ENCODE measurements at places on chromosomes 1 and 21. TPM values are rescaled to one million over a fixed set of nuclear protein-coding genes. Genes with fewer than 3 reads are reported as not detected.

- DNase-seq = peak; percentile 27
Measured at GRCh38 chr1:8351693-8352470, 34.0 kb downstream of the SLC45A1 start.

DNA sequence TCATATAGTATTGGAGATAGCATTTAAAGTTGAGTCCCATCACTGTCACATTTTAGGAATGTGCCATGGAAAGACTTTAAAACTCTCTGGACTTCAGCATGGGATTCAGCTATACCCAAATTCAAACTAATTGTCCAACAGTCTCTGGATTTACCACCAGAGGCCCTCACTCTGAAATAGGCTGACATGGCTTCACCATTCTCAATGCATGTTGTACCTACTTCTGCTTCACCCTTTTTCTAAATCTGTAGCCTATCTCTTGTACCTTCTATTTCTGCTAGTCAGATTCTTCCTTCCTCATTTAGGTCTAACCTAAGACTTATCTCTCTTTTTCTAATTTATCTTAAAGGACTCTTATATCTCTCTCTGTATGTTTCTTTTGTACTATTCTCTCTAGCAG is 512.7 kb upstream of the ZRANB2 start:
- DNase-seq = no peak

DNA sequence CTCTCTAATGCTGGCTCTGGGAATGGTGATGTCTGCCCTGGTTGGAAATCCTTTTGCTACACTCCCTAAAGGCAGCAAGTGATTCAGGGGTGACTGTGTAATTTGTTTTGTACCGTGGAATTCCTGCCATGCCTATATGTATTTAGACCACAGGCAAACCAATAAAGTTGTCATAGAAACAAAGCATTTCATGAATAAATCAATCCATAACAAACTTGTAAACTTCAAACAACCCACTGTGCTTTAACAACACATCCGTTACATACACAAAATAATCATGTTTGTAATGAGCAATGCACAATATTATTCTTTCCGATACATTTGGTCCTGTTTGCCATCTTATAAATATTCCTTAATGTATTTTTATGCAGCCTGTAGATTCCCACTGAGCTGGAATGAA is 330.3 kb upstream of the SNX7 start:
- no peak for DNase-seq

The CSMD2 gene
- total RNA-seq = 0.13 TPM

The TFAP2E gene
- 1.6 TPM for total RNA-seq

DNA sequence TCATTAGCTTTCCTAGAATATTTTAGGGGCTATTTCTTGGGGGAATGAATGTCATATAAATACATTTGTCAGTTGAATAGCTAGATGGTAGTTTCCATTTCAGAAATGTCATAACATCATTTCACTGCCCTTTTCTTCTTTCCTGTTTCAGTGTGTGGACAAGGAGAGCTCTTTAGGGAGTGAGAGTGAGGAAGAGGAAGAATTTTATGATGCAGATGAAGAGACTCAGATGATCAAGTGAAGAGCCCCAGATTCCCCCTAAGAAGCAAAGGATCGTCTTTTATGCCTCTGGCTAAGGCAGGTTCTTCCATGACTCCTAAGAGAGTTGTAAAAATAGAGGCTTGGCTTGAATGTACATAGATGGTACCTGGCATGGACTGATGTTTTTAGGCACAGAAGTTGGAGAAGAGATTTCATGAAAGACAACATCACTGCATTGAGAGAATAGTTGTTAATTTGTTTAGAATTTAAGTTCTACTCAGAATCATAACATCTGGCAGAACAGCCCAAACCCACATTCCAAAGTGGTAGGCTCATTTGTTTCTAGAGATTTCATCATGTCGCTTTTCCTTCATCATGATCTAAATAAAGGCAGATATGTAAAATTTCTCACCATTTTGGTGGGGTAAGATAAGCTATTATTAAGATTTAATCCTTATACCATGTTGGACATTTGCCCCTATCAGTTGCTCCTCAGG is 44.2 kb upstream of the MAB21L3 start:
- DNase-seq = no peak

- DNase-seq = no peak
Measured at GRCh38 chr1:157880621-157881020, 39.0 kb upstream of the CD5L start.

GRCh38 chr1:108628665-108629064 is 32.2 kb downstream of the HENMT1 start:
- no peak for DNase-seq

- DNase-seq = no peak
Measured at GRCh38 chr1:86537928-86538695, 8.8 kb upstream of the CLCA4 start.

GRCh38 chr1:218488986-218489385 is 143.8 kb downstream of the TGFB2 start:
- DNase-seq = no peak

The SV2A gene
- 2.8 TPM for total RNA-seq
